Lung (tissue), 17 donors: ENCODE measurements at places on chromosomes 2 and 18. TPM values are rescaled to one million over a fixed set of nuclear protein-coding genes. Genes with fewer than 3 reads are reported as not detected.

DNA sequence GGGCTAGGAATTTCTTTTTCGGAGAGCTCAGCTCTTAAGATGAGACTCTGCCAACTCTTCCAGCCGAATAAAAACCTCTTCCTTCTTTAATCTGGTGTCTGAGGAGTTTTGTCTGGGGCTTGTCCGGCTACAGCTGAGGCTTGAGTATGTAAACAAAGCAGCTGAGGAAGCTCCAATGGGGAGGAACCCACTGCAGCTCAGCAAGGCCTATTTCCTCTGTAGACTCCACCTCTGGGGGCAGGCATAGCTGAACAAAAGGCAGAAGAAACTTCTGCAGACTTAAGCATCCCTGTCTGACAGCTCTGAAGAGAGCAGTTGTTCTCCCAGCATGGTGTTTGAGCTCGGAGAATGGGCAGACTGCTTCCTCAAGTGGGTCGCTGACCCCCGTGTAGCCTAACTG, 838.7 kb downstream of the CCDC85A start:
- no peak for DNase-seq

DNA sequence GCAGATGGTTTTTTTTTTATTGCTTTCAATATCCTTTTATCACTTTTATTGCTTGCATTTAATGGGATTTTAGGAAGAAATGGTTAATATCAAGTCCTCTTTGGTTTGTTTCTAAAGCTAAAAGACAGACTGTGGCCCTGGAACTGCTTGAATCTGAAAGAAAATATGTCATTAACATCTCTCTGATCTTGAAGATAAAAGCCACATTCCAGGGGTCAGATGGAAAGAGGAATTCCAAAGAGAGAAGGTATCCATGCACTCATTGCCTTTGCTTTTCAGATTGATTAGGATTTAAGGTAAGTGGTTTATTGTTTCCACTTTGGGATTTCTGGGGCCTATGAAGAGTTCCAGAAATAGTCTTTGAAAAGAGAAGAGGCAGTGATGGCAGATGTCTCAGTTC, 54.1 kb downstream of the ARHGEF33 start:
- no peak for DNase-seq

- DNase-seq = peak; percentile 26
Observed at GRCh38 chr18:47204908-47205522, 28.9 kb upstream of the IER3IP1 start.

DNA sequence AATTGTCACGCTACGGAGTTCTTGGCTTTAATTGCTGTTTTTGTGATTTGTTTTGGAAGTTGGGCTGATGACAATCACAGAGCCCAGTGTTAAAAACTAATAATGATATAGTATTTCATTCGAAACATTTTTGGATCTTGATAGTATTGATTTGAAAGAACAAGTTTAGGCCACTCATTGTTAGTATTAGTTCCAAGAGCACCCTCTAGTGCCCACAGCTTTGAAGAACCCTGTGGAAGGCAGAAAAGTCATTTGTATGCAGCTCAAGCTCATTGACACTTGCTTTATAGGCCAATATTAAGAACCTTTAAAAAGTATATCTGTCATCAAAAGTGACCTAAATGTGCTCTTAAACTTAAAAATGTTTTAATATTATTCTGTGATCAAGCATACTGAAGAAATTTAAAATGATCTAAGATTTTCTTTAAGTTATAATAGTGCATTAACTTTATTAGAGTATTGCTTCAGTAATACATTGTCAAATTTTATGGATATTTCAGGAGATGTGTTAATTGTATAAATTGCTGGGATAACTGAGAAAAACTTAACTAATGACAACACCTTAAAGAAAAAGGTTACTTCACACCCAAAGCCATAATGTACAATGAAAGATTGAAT, 191.0 kb downstream of the GRB14 start:
- DNase-seq = peak; percentile 62

GRCh38 chr2:113283704-113284284, 5.1 kb upstream of the PAX8 start:
- peak; percentile 65 for DNase-seq

DNA sequence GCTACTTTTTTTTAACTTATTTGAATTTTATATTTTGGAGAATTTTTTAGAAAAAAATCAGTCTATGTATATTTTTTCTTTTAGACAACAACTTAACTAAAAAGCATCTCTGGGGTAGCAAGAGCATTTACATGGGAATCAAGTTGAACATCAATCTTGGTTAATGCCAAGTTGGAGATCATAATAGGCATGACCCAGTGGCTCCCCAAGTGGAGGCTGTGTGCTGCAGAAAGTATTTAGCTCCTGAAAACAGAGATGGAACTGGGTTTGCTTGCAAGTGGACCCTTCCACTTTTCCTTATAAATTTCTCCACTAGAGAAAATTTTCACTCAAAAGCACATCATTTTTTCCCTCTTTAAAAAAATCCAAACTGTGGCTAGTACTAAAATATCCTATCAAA, 23.9 kb upstream of the CAVIN2 start:
- DNase-seq = no peak

Gene SH3RF3
- total RNA-seq = 8.5 TPM

- no peak for DNase-seq
Observed at GRCh38 chr18:79432376-79433120, 36.8 kb downstream of the NFATC1 start.

- DNase-seq = no peak
Observed at GRCh38 chr18:28040716-28041115, 136.2 kb downstream of the CDH2 start.
